ENCODE measurements at places on chromosomes 5 and 9.

DNA sequence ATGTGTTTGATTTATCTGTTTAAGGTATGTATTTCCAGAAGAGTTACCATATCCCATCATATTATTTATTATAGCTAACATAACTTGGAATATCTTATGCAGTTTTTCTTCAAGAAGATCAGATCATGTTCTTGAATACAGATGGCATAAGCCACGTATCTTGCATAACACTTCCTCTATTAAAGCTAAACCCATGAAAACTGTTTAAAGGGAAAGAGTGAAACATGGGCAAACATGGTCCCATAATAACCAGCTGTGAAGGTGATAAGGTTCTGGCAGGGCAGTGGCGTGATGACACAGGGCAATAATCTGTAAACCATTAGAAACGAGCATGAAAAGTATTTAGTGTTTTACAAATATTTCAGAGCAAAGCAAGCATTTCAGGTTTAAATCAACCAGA, 34.2 kb downstream of the EFNA5 start:
- DNase-seq = no peak

DNA sequence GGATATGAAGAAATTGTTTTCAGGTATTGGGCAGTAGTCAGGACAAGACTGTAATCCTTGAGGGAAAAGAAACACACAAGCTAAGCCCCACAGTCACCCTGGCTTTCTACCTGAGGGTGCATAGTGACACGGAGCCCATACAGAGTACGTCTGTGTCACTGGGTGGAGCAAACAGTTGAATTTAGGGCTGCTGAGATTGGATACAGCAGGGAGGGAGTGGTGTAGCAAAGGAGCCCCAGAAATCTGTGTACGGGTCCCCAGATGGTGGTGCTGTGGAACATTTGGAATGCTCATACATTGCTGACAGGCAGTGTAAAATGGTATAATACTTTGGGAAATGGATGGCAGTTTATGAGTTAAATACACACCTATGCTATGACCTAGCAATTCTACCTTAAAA, 5.1 kb downstream of the TRMT10B start:
- no peak for DNase-seq

- no peak for DNase-seq
These were observed 29.8 kb upstream of the GZMA start for GRCh38 chr5:55072666-55073065.

DNA sequence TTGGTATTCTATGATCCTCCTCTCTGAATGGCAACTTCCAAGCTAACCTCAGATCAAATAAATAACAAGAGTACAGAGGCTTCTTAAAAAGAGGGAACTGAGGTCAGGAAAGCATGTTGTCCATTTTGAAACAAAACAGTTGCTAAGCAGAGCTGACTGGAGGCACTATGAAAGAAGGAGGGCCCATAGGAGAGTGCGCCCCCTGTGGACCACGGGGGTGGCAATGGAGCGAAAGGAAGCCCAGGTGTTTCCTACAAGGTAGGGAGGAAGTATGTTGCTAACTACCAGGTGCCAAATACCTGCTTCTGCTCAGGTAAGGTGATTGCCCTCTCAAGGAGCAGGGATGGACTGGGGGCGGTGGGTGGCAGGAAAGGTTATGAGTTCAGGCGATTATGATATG, 101.8 kb upstream of the MAST4 start:
- DNase-seq = no peak

DNA sequence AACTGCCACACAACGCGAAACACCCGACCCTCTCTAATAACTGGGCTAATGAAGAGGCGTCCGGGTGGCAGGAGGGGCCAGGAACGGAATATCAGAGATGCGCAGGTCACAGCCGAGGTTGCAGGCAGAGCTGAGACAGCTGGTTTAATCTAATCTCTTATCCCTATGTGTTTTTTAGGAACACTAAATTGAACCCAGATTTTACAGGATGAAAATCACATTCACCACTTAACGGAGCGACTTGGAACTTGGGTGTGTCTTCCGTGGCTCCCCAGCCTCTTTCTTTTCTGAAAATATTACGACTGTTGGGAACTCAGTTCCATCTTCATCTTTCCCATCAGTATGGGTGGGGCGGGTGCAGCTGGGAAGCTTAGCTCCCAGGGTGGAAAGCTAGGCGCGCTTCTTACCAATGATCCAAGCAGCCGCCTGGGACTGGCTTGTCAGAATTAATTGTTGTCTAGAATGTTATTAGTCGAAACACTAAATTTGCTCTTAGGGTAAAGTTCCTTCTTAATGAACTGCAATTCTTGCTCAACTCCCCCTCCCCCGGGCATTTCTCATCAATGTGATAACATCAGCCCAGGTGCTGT, 92.5 kb downstream of the IRX2 start:
- DNase-seq = no peak

DNA sequence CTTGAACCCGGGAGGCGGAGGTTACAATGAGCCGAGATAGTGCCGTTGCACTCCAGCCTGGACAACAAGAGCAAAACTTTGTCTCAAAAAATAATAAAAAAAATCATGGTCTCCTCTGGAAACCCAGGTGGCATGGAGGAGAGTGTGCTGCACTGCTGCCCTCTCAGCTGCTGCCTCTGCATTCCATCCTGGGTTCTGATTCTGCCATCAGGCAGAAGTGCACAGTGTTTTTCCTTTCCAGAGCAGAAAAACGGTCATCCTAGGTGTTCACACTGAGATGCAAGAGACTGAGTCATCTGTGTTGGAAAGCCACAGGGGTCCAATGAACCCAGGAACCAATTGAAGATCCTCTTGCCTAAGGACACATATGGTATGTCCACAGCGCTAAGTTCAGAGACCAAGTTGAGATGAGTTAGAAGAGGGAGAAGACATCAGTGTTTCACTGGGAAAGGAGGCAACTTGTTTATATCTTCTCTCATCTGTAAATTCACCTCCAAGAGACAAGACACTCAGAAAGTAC, 88.8 kb upstream of the DMRT1 start:
- no peak for DNase-seq

- no peak for DNase-seq
These were observed 48.6 kb downstream of the AMBP start for GRCh38 chr9:114029311-114030170.

DNA sequence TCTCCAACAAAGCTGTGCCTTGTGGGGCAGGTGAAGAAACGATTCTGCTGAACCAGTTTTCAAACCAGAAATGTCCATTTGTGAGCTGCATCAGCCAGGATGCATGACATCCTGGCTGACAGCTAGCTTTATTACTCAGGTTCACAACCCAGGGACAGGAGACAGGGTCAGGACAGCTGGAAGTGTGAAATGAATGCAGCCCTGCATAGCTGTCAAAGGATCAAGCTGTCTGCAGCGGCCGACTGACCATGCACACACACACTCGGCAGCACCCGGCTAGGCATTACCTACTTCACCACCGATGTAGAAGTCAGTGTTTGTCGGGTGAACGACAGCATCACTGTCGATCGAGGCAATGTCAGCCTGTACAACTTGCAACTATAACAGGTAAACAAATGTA, 48.5 kb downstream of the MACROH2A1 start:
- DNase-seq = no peak

DNA sequence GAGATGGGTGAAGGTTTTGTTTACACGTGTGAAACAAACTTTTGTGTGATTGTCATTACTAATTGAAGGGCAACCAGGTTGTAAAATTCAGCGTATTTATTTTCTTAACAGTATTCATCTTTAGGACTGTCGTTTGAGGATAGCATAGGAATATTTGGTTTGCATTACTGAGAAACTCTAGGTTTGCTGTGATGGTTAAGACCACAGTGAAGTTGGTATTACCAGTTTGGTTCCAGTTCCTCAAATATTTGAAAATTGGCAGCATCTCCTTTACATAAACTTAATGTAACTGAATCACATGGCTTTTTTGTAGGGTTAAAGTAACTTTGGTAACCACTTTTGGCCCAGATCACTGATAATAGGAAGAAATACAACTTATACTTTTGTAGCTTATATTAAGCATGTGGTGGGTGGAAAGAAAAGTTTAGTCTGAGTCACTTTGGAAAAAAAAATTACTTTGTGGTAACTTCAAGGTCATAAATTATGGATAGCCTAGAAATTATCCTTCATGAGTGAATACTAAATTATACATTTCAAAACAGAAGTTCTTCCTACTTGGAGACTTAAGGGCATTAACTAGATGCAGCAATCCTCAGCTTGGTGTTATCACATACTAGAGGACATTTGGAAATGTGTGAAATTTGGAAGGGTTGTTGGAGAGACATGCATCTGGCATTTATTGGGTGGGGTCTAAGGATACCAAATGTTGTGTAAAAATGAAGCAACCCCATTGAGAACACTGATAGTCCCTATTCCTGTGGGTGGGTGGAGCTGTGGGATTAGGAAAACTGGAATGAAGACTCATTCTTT, 33.9 kb downstream of the G3BP1 start:
- no peak for DNase-seq

GRCh38 chr5:23977997-23978396, 470.6 kb downstream of the PRDM9 start:
- DNase-seq = no peak

DNA sequence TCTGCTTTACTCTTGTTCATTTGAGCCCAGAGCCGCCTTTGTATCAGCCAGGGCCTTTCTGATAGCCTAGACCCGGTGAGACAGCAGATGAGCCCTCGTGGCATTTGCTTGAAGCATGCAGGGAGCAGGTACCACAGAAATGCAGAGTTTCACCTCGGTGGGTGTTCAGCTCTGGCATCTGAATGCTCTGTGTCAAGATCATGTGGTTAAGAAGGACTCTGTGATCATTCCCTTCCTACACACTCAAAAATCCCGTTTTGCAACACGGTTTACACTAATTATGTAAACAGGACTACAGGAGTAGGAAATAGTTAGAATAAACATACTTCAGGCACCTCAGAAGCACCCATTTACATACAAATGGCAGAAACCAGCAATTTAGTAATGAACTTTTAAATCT, 67.2 kb downstream of the MVB12B start:
- no peak for DNase-seq

DNA sequence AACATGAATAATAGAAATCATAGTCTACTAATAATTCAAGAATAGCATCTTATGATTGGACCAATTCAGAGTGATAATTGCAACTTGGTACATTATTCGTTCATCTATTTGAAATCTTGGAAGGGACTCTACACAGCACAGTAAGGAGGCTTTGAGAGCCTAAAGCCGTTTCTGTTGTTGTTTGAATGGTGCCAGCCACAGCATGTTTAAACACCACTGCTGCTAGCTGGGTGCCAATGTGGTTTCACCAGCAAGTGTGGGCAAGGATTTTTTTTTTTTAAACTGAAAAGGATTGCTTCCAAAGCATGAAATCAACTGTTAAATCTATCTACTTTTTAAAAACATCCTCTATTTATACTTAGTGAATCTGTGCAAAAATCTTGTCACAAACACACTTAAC, 253.9 kb upstream of the MAP3K1 start:
- DNase-seq = no peak

- no peak for DNase-seq
These were observed 297.0 kb upstream of the TAS2R1 start for GRCh38 chr5:9927106-9927505.

DNA sequence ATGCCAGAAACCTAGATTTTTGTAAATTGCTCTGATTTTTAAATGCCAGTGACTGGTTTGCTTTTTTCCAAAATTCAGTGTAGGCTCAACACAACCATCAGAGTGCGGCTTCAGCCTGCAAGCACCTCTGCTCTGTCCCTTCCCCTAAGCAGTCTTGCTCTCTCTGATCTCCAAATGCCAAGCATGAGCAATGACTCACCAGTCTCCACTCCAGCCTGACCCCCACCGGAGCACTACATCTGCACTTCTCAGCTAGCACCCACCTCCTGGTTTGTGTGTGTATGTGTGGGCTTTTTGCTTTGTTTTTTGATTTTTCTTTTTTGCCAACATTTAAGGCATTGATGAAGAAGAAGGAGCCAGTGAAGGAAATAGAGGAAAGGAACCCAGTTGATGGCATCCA, 61.4 kb upstream of the ADRA1B start:
- no peak for DNase-seq

DNA sequence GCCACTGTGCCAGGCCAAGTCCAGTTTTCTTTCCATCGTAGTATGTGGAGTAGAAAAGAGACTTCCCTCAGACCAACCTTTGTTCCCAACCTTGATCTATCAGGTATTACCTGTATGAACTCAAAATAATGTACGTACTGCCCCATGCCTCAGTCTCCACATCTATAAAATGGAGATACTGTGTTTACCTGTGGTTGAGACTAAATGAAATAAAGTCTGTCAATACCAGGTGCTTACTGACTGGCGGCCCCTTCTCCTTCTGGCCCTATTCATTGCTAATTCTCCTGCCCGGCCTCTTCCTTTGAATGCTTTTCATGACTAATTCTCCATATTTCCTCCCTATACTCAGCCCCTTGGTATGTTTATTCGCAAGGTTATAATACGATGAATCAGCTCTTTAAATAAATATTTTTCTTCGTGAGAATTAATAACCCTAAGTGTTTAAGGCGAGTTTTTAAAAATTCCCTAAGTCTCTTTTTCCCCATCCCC, 89.6 kb upstream of the BASP1 start:
- no peak for DNase-seq

DNA sequence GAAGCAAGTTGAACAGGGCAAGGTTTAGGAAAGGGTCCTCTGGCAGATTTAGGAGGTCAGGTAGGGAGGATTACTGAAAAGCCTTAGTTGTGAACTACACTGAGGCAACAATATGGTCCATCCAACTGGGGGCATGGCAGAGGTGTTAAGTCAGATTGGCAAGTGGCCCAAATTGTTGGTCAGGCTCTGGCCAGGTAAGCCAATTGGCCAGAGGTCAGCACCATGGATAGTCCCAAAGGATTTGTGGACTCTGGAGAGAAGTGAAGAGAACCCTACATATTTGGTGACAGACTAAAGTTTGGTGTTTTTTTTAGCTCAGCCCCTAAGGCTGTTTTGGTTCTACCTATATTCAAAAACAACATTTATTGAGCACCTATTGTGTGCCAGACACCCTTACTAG, 39.1 kb upstream of the RASGRF2 start:
- no peak for DNase-seq

DNA sequence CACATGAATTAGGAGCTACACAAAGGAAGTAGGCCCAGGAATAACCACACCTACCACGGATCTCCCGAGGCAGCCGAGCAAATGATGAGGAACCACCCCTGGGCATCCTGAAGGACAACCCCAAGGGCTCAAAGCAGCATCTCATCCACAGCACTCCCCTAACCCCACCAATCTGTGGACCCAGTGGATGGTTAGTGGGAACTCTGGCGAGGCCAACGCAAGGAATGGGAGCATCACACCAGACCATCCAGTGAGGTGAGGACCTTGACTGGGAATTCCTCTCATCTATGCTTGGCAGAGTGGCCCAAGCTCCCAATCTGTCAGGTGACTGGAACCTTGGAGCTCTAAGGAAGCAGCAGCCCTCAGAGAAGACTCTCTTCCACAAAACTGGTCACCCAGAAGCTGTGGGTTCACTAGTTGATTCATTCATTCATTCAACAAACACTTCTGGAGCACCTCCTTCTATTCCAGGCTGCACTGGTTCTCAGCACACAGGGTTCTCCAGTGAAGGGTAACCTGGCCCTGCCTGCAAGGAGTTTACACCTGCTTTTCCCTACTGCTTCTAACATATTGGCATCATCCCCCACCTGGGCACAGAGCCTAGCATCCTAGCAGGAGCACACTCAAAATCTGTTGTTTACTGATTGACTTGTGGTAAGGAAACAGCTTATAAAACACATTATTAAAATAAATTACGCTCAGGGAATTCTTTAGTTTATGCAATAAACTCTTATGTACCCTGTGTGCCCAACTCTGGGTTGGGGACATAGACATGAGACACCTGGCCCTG, 4.9 kb downstream of the ACSL6 start:
- no peak for DNase-seq
